ENCODE measurements at places on chromosomes 1 and 21.

- no peak for DNase-seq
These were observed 84.3 kb downstream of the UBIAD1 start for GRCh38 chr1:11357276-11357675.

- DNase-seq, result no peak
These were observed 28.9 kb downstream of the CA6 start for GRCh38 chr1:8974551-8974950.

- DNase-seq, result no peak
These were observed 249.4 kb upstream of the B3GALT2 start for GRCh38 chr1:193435781-193436180.

DNA sequence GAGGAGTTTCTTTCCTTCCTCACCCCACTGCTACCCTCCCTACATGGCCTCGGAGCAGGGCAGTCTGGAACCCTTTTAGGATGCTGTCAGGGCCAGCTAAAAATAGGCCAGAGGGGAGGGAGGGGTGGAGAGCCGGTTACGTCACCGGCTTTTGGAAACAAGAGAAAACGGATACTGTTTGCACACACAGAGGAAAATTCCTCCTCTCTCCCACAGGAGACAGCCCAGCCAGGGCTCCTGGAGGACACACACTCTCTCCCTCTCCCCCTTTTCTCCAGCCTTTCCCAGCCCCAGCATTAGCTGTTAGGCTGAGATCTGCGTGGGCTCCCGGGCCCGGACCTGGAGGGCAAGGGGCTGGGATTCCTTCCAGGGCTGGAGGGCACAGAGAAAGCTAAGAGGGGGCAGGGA is 20.0 kb upstream of the ALDH4A1 start:
- no peak for DNase-seq

GRCh38 chr21:32991361-32991760 is 34.4 kb upstream of the OLIG2 start:
- no peak for DNase-seq

GRCh38 chr1:57377339-57378139 is 46.3 kb downstream of the DAB1 start:
- no peak for DNase-seq

DNA sequence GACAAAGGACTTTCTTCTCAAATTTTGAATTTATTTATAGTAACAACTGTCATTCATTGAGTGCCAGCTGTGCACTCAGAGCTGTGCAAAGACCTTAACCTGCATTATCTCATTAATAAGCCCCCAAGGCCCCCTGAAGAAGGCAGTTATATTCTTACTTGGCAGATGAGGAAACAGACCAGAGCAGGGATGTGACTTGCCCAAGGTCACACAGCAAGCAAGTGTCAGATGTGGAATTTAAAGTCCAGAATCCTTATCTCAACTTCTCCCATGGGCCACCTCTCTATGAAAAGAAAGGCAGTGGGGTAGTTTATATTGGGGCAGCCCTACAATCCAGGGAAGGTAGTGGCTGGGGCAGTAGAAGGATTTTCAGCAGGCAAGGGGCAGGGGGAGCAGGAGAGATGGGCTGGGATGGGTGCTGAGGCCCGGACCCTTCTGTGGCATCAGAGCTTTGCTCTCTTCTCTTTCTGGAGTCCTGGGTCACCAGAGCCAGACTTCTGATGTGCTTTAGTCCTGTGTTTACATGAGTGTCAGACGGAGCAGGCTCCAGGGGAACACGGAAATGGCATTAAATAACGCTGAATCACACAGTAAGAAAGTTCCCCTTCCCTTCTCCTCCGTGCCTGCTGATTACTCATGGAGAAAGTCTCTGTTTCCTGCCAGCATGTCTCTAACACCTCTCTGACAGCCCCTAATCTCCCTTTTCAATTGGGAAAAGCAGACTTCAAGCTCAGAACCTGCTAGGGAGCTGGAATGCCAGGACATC is 39.5 kb downstream of the EPHB2 start:
- no peak for DNase-seq

DNA sequence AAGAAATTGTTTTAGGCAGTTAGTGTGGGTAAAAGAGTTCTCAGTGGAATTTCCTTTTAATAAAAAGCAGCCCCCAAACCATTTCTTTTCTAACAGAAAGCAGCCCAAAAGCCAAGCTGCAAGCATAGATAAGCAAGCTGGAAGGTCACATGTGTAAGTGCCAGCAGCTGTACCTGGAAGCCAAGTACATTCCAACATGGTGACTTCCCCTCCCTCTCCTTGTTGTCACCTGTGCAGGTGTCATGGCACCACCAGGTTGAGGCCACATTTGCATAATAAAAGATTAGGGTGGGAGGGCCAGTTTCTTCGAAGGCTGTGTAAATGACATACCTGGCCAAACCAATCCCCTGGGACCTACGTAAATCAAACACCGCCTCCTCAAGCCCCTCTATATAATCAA is 240.3 kb upstream of the RAB4A start:
- DNase-seq, result no peak

DNA sequence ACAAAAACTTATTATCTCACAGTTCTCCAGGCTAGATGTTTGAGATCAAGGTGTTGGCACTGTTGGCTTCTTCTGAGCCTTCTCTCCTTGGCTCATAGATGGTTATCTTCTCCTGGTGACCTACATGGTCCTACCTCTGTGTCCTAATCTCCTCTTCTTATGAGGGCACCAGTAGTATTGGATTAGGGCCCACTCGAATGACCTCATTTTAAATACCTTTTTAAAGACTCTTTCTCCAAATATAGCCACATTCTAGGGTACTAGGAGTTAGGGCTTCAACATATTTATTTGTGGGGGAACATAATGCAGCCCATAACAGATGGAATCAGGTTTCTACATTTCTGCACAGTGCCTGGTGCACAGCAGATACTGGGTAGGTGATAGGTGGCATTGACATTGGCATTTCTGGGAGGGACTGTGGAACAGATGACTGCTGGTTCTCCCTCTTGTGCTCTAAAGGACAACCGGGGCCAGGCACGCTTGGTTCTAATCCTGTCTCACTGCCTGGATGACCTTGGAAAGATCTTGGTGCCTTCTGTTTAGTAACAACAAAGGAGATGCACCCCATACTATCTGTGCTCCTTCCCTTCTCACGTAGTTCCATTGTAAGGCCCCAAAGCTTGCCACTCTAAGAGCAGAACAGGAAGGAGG is 140.3 kb downstream of the PLPP3 start:
- no peak for DNase-seq

- DNase-seq, result no peak
These were observed 4.2 kb downstream of the SDC3 start for GRCh38 chr1:30904191-30904961.

DNA sequence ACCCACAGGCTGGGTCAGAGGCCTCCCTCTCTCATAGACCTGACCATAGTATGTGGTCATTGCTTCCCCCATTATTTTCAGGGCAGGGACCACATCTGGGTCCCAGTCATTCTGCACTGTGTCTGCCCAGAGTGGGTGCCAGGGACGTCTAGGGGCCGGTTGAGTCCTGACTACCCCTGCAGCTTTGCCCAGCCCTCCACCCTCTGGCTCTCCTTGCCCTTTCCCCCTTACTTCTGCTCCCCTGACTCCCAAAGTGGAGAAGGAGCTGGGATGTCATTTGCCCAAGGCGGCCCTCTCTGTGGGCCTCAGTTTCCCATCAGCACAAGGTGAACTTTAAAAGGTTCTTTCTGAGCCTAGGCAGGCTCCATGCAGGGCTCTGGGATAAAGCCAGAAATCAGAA is 4.3 kb upstream of the TTC22 start:
- DNase-seq, result no peak

- no peak for DNase-seq
These were observed 597.6 kb downstream of the MATN1 start for GRCh38 chr1:30125821-30126170.

GRCh38 chr1:2344744-2345296 is 46.5 kb downstream of the MORN1 start:
- DNase-seq, result no peak

DNA sequence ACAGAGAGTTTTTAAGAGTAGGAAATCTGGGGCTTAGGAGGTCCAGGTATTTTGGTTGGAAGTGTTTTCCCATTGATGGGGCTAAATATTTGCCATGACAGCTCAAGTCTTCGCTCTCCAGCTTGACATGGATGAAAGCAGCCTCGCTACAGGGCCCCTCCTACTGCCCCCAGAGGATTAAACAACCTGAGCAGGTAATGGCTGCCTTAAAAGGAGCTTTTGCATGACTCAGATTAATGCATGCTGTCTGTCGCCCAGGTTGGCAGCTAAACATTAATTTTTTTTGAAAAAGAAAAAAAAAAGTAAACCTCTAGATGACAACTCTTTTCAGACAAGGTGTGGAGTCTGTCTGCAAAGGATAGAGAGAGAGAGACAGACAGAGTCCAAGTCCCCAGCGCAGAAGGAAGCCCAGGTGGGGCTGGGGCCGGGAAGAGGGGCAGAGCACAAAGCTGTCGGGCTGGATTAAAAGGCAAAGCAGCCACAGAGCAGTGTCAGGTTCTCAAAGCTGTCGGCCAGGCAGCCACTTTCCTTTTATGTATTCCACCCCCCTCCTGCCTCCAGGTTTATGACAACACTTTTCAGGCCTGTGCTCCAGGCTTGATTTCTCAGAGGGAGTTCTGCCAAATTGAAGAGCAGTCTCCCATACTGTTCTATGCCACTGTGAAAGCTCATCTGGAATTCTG is 127.9 kb downstream of the CLIC6 start:
- DNase-seq, result no peak

DNA sequence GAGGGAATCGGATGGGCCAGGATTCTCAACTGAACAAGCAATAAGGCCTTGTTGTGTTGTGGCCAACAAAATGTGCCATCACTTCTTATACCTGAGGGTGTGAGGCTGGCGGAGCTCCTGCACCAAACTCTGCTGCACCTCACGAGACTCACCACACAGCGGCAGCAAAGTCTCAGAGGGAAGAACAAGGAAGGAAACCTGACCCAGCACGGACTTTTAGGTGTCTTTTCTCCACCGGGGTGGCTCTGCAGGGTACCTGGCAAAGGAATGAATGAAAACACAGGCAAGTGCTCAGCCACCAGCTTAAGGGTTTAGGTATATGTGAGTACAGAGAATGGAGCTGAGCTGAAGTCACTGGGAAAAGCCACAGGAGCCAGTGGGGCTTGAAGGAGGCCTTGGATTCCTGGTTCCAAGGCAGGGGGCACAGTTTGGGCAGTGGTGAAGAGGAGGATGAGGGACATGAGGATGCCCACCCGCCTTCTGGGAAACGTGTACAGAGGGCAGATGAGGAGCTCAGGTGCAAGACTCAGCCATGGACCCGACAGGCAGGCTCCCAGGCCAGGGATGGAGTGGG is 31.1 kb upstream of the HSD3B1 start:
- no peak for DNase-seq

DNA sequence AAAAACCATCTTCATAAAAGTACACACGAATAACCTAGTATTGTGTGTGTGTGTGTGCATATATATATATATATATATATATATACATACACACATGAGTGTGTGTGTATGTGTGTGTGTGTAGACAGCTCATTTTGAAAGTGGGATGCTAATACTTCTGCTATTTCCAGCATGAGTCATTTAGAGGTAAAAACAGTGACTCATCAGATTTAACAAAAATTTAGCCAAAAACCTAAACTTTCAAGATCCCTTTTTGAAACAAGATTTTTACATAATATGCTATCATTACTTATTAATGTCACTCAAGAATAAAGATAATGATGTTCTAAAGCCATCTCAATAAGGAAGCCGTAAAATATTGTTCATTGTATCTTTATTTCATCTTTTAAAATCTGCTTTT is 35.6 kb upstream of the ADGRL4 start:
- DNase-seq, result no peak

DNA sequence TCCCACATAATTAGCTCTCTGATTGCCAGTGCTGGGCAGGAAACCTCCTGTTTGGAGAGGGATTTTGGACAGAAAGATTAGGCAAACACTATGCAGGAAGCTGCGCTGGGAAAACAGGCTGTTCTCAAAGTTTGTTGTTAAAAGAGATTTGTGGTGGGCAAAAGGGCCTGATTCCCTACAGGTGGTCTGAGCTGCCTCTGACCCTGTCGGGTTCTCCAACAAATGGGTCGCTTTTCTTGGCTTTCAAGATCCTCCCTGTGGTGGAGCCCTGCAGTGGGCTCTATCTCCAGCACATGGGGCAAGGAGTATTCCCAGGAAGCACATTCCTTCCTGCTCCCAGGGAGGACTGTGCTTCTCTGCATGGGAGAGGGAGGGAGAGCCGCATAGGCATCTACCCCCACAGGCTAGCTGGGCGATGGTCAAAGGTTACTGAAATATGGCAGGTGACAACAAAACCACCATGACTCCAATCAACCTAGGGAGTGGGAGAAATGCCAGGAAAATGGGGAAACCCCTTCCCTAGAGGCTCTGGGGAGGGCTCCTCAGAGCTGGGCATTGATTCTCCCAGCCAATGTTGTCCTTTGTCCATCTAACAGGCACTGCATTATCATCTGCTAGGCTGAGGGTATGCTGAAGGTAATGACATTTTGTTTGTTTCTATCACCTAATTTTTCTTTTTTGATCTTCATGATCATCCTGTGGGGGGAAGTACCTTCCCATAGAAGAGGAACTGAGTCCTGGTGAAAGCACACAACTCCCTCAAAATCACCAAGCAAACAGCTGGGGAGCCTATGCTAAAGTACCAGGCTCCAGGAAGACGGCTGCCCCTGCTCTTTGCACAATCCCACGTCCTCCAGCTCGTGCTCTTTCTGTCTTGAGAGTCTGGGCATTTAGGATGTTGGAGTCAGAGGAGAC is 85.3 kb downstream of the PLXNA2 start:
- no peak for DNase-seq

DNA sequence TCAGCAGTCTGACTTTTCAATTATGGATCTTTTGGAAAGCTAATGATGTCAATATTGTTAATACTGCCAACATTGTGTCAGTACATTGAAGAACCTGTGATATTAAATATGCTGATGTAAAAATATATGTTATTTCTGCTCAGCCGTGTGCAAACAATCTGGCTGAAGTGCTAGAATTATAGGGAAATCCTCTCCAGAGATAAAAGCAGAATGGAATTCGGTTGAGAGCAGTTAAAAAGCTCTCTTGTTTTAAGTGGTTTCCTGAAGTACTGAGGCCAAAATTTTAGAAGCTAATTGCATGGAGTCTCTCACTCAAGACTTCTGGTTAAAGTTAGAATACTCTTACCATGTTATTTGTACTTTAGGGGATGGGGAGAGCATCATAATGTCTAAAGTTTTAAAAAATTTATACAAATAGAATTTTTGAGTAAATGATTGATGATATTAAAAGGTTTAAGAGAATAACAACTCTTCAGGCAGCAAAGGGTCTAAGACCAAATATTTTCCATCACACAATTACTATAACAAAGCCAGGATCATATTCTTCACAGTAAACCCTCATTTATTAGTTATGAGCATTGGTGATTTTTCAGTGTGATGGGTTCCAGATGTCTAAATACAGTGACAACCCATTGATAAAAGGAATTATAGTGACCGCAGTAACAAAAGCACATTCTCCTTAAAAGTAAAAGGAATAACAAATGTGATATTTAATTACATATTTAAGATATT is 834.2 kb upstream of the CXADR start:
- no peak for DNase-seq

- no peak for DNase-seq
These were observed 186.8 kb upstream of the RGS18 start for GRCh38 chr1:191971447-191971846.
